Activated CD4-positive, alpha-beta T cell treated with anti-CD3 and anti-CD28 coated beads, Interleukin-2, amount 50 U/mL, for 4 hours (primary cell): ENCODE measurements at places on chromosomes 7 and 10.

DNA sequence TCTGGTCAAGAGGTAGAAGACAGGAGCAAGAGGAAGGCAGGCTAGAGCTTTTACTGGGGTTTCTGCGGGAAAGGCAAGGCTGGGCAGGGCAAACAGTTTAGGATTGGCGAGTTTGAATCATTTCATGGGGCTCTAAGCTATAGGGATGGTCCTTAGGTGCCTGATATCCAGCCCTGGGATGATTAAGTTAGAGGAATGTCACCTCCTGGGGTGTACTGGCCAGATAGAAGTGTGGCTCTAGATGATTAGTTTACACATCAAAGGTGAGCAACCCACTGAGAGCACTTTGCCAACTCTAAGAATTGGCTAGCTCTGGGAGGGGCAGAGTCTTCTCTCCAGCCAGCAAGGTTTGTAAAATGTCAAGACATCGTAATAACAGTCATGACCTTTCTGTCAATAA is 52.4 kb downstream of the ZNF365 start:
- no peak for DNase-seq

DNA sequence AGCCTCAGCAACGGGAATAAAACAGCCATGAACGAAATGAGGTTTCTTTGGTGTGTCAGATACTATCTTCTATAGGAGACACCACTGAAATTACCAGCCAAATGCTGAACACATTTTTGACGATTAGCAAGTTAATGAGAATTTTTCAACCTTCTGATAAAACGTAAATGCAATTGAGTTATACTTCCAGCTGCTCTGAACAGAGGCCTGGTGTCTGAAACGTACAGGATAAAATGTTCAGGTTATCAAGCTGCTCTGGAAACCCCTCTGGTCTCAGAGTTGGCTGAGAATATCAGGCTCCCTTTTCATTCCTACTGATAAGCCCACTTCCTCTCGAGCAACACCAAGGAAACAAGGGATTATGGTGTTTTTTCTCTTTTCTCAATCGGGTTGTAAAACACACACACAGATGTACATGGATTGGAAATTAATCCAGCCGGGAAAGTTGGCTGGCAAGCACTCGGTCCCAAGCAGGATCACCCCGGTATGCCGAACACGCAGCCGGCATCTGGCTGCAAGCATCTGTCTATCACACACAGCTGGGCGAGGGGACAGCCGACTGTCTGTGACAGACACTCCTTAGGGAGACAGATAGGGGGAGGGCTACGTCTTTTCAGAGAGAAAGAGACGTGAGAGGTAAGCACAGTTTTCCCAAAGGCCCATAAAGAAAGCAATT is 171.8 kb downstream of the PRKAG2 start:
- DNase-seq, result no peak

DNA sequence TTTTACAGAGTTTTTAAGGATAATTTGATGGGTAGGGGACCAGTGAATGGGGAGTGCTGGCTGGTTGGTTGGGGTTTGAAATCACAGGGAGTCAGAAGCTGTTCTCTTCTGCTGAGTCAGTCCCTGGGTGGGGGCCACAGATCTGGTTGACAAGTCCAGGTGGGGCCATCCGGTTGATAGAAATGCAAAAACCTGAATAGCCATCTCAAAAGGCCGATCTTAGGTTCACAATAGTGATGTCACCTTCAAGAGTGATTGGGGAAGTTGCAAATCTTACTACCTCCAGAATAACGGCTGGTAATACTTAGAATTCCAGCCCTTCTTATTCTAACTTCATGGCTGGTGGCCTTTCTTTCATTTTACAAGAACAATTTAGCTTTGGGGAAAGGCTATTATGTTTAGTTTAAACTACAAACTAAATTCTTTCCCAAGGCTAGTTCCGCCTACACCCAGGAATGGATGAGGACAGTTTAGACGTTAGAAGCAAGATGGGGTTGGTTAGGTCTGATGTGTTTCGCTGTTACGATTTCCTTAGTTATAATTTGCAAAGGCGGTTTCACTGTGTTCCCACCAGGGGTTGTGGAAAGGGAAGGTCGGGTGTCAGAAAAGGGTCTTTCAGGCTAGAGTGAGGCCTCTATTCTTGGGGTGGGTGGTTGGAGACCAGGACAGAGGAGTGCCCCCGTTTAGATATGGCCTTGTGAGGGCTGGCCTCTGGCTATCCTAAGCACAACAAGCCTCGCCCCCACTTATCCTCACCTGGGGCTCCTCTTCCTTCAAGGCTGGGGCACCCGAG is 27.4 kb downstream of the IFT22 start:
- DNase-seq, result no peak

GRCh38 chr10:112189465-112189864 is 5.9 kb upstream of the GPAM start:
- no peak for DNase-seq

DNA sequence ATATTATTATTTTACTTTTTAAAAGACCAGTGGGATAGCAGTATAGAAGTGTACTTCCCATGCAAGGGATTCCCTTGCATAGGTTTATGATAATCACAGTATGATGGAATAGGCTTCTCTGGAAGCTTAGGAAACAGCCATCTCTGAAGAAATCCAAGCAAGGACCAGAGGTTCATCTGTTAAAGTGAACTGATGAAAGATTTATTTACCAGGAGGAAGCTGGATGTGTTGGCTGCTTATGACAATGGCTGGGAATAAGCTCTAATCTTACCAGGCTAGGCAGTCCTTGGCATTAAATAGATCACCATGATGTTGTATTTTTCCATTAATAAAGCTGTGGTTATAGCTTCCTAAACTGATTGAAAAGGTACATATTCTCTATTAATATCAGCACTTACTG is 32.0 kb downstream of the FRA10AC1 start:
- no peak for DNase-seq

GRCh38 chr10:124653811-124654651 is 90.1 kb downstream of the FAM53B start:
- no peak for DNase-seq

DNA sequence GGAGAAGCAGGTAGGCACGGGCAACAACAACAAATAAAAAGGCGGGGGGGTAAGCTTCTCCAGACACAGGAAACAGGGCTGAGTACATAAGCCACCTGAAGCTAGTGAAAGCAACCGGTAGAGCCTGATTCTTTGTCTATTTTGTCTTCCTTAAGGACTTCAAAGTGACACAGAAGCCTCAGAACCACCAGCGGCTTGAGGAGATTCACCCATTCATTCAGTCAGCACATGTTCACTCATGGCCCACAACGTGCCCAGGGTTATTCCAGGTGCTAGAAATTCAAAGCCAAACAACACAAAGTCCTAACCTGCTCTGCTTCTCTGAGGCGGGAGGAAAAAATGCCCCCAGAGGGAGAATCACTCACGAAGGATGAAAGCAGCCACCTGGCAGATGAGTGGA is 69.3 kb upstream of the C7orf33 start:
- no peak for DNase-seq

DNA sequence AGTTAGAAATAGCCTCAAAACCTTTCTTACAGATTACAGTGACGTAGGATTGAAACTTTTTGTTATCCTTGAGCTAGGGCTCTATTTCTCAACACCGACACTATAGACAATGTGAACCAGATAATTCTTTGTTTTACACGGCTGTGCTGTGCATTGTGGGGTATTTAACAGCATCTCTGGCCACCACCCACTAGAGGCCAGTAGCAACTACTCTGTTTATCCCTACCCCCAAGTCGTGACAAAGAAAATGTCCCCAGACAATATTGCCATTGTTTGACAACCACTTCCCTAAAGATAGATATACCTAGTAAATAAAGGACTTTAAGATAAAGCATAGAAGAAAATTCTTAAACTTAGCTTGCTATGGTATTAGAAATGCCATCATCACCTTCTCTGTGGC is 359.6 kb downstream of the ARL4A start:
- DNase-seq, result no peak
